ENCODE measurements at places on chromosomes 3 and 15.

GRCh38 chr3:42438758-42439157 is 28.3 kb upstream of the LYZL4 start:
- DNase-seq = no peak

DNA sequence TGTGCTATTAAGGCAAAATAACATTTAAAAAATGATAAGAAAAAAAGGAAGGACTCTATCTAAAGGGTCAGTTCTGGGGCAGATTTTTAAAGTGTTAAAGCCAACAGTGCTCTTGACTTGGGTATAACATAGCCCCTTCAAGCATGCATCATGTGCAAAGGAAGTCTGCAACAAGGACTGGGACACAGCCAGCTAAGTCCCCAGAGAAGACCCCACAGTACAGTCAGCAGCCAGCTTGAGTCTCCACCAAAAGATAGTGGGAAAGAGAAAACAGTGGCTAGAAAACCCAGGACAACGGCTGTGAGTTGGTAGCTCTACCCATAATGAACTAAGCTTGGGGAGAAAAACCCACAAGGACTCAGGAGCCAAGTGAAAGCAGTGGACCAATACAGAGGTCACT is 86.4 kb upstream of the DCLK3 start:
- no peak for DNase-seq

DNA sequence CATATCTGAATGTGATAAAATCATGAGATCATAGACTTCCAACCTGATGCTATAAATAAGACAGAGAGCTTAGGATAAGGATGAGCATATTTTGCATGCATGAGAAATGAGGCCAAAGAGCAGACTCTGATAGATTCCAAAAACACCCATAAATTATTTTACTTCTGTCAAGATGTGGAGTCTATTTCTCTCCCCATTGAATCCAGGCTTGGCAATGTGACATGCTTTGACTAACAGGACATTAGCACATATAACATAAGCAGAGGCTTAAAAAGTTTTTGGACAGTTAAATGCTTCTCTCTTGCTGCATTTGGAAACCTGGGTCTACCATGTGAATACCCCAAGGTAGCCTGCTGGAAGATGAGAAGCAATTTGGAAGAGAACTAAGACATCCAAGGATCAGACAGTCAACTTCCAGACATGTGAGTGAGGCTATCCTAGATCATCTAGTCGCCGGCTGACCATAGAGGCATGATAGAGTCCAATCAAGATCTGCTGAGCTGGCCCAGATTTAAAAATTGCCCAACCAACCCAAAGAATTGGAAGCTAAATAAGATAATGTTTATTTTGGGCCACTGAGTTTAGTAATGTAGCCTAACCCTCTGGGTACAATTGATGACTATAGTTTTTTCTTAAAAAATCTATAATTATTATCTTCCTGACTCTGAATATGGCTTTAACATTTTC is 30.3 kb downstream of the MYLK start:
- DNase-seq = no peak

DNA sequence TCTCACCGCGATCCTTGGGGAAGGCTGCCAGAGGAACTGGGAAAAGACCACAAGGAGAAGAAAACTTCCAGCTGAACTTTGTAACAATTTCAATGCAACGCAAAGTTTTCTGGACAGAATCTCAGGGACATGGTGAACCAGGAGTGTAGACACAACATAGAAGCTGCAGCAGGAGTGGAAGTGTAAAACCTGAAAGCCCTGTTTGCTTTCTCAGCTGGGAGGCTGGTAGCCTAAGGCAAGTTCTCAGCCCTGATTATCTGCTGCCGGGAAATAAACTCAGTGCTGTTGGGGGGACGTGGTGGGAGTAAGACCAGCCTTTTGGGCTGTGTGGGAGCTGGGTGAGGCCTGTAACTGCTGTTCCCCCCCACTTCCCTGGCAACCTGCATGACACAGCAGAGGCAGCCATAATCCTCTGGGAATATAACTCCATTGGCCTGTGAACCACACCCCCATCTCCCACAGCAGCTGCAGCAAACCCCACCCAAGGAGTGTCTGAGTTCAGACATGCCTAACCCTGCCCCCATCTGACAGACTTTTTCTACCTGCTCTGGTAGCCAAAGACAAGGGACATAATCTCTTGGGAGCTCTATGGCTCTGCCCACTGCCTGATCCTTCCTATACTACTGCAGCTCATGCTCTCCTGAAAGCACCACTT is 106.7 kb downstream of the ZNF621 start:
- no peak for DNase-seq

GRCh38 chr3:140896997-140897396 is 44.6 kb upstream of the SLC25A36 start:
- no peak for DNase-seq

DNA sequence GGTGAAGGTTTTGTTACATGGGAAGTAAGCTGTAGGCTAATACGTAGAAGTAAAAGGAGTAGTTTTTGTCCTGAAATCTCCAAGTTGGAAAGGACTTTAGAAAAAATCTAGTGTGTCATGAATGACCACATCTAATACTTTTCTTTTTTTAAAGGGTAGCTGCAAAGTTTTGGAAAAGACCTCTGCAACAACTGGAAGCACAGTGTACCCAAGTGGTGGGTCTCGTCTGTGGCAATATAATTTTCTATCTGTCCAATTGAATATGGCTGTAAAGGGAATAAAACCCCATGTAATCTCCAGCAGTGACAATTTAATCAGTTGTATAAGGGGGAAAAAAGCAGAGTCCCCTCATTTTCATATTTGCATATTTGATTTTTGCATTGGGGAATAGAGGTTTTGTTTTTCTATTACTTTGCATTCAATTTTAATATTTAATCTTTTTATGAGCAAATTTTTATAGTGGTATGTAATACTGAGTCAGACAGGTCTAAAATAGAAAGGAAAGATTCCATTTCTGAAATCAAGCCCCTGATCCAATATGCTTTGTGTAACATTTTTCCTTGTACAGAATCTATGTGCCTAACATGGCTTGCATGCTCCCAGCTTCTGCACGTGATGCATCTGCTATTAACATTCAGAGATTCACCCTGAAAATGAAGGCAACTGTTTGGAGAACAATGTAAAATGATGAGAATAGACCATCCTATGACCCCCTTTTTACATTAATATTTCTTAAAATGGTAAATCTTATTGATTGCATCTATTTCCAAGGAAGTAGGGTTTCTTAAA is 531.4 kb downstream of the ZIC1 start:
- no peak for DNase-seq

GRCh38 chr3:51434746-51435327 is 43.8 kb downstream of the RBM15B start:
- DNase-seq = no peak

DNA sequence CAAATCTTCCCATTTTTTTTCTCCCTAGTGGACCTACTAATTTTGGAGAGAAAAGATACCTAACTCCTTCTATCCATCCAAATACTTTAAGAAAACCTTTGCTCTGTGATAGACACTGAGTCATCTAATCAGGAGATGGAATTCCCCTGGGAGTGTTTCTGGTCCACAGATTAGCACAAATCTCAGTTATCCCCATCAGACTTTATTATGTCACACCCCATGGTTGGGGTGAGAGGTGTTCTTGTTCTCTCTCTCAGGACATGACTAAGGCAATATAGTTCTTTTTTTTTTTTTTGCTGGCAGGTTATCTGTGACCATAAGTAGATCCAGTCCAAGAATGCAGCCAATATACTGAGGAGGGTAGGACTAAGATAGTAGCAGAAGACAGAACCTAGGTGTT is 15.8 kb downstream of the SLC9A9 start:
- no peak for DNase-seq

DNA sequence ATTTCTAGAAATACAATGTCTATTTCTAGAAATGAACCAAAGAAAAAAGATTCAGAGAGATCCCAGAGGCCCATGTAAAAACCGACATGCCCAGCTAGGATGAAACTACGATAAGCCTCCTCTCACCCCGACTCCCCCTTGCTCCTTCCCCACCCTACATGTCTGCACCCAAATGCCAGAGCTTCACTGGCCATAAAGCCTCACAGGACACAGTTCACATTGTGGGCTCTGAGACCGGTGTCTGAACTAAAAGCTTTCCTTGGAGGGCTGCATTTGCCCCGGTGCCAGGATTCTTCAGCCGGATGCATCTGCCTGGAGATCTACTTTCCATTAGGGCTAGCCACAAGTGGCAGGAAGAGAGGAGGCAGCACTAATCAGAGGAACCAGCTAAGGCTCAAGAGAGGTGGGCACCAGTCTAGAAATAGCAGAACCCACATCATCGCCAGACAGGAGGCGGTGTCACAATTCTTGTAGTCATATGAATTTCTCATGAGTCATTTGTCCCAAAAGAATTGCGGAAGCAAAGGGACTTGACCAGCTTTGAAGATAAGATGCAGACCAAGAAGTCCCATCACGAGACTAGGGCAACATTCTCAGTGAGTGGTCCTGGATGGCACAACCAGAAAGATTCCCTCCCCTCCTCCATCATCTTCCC is 353.6 kb downstream of the NTRK3 start:
- no peak for DNase-seq

GRCh38 chr3:171407759-171408158 is 52.4 kb downstream of the TNIK start:
- DNase-seq = no peak

GRCh38 chr15:45126535-45127158 is 3.0 kb downstream of the DUOXA1 start:
- peak; percentile 25 for DNase-seq

DNA sequence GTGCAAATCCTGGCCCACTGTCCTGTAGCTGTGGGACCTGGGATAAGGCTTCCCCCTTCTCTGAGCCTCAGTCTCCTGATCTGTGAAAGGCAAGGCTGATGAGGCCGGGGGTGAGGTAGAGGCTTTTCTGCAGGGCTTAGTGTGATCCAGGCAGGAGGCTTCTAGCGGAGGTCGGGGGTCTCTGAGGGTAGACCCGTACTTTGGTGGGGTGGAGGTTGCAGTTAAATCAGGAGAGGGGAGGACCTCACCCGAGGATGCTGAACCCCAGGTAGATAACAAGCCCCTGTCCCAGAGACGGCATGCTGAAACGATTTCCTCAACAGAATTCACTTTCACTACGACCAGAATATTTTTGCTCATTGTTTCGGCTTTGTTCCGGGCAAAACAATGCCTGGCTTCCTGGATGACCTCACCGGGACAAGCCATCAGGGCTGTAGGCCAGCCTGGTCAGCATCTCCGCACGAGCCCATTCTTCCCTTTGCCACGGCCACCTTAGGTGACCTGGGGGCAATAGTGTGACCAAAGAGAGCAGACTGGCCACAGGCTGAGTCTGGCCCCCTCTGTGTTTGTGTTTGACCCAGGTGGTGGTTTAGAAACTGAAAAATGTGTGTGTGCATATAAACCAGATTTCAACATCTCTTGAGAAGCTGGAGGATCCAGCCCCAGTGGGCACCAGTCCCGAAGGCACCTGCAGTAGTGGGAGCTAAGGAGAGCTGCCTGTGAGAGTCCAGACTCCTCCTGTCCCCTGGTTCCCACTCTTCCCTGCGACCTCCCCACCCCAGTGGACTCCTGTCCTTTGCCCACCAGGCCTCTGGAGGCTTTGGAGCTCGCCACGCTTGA is 33.0 kb downstream of the SLC6A6 start:
- DNase-seq = no peak

DNA sequence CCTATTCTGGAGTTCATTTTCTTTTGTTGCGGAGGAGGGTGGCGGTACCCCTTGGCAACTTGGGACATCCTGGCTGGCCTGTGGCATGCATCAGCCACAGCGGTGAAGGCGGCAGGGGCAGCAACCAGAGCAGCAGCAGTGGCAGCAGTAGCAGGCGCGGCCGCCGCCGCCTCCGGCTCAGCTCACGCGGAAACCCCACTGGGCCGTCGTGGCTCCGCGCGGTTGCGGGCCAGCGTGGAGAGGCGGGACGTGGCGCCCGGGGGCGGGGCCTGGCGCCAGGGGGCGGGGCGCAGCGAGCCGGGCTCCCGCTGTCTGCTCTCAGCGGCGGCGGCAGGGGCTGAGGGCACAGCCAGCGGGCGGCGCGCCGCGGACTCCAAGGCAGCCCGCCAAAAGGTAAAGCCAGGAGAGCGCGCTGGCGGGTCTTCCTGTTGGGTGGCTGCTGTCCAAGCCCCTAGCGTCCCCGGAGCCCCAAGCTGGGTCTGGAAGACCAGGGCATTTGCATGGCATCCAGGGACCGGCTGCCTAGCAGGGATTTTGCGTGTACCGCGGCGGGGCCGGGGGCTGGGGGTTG is 334.4 kb upstream of the THRB start:
- DNase-seq = no peak

DNA sequence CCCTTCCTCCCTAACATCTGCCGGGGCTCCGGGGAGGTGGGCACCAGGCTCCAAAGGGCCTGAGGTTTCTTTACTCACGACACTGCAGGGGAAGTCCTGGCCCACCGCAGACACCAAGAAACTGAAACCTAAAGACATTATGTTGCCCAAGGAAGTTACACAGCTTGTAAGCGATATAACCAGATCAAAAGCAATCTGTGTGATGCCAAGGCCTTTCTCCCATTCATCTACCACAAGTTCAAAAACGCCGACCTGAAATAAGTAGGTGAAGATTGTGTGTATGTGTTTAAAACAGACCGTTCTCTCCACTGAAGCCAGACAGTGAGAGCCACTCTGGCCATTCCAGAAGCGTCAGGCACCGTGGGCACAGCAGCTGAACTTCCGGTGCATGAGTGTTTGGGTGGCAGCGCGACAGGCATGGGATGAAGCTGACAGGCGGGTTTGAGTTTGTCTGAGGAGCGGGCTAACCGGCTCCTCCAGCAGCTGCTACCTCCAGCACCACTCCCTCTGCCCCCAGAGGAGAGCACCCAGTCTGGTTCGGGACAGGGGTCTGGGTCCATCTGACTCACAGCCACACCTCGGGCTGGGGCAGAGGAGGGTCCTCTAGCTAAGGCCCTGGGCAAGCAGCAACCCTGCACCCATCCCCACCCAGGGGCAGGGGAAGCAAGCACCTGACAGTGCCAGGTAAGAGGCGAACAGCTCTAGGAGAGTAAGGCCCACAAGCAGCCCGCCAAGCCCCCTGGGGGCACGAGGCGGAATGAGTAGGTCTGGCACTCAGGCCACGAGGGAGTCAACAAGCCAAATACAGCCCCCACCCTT is 1.3 kb downstream of the TNK2 start:
- peak; percentile 53 for DNase-seq

DNA sequence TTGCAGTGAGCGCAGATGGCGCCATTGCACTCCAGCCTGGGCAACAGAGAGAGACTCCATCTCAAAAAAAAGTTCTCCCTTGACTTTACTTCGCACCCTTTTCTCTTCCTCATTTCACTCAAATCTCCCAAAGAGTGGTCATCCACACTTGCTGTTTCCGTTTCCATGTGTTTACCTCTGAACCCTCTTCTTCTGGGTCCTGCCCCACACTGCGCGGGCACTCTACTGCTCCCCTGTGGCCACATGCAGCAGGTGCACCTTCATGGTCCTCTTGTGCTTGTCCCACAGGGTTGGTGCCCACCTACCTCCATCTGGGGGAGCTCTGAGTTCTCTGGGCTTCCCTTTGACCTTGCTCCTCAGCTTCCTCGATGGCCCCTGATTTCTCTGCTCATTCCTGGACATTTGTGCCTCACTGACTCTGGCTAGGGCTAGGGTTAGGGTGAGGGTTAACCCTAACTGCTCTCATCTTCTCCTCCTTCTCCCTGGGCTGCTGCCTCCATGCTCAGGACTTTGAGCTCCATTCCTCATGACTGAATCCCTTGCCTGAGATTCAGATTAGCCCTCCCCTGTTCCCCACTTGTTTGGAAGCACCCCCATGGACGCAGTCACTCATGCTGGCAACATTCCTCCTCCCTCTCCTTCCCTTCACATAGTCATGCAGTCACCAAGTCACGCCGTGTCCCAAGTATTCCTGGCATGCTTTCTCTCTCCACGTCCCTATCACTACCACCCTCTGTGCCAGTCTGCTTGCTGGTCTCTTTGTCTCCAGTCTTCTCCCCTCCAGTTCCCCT is 26.6 kb upstream of the KY start:
- DNase-seq = no peak

- DNase-seq = no peak
Observed at GRCh38 chr15:93862791-93863190, 368.6 kb upstream of the MCTP2 start.

GRCh38 chr15:65077981-65078352 is 1.4 kb downstream of the KBTBD13 start:
- no peak for DNase-seq
